Stromal cell of bone marrow (primary cell): ENCODE measurements at places on chromosomes 13 and 19.

- no peak for DNase-seq
Measured at GRCh38 chr19:38211766-38212165, 12.3 kb downstream of the DPF1 start.

GRCh38 chr13:21176982-21177284 lies 475 bp downstream of the MRPL57 start:
- no peak for DNase-seq

- DNase-seq = no peak
Measured at GRCh38 chr19:33773704-33774624, 22.7 kb upstream of the KCTD15 start.

GRCh38 chr13:59488436-59488835 lies 675.3 kb downstream of the DIAPH3 start:
- no peak for DNase-seq

- DNase-seq = no peak
Measured at GRCh38 chr13:50993934-50994333, 84.3 kb downstream of the RNASEH2B start.
